ENCODE measurements at places on chromosomes 13 and 19.

- no peak for DNase-seq
Observed at GRCh38 chr19:1268226-1269064, 687 bp upstream of the CIRBP start.

GRCh38 chr19:50344661-50345318, 15.6 kb upstream of the KCNC3 start:
- no peak for DNase-seq

GRCh38 chr19:49520705-49521319, 7.0 kb upstream of the RCN3 start:
- no peak for DNase-seq

DNA sequence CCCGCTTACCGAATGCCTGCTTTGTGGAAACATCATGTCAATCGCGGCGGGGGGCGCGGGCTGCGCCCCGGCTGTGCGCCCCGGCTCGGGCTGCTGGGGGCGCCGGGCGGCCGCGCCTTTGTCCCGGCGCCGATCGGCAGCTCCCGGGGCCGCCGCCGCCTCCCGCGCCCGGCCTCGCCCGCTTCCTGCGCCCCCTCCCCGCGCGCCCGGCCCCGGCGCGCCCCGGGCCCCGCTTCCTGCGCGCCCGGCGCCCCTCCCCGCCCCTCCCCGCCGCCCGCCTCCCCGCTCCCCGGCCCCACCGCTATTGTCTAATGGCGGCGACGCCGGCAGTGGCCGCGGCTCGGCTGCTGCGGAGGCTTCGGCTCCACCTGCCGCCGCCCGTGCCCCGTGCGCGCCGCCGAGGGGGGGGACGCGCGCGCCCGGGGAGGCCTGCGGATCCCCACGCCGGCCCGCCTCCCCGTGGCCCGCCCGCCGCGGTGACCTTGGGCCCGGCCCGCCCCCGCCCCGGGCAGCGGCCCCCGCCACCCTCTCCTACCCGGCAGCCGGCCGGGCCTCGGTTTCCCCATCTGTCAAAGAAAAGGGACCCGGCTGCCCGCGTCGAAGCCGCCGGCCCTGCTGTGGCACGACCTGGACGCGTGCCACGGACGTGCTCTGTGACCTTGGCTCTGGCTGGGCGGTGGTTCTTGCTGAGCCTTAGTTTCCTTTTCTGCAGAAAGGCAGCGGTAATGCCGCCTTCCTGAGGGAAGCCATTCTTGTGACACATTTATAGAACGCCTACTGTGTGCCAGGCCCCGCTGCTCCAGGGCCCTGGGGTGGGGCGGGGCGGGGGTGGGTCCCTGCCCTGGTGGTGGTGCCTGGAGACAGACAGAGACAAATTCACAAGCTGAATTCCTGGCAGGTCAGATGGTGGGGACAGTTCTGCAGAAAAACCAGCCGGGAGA, at the start of gene TLE5:
TSS of gene TLE5 (minus strand) at position 331 of the 941 bp plus-strand sequence. CDS start at position 36, 295 bp downstream.
- peak; percentile 42 for DNase-seq

- DNase-seq = no peak
Observed at GRCh38 chr19:16118489-16119033, 6.9 kb downstream of the RAB8A start.

- no peak for DNase-seq
Observed at GRCh38 chr13:45752510-45752909, 50.4 kb downstream of the CBY2 start.

DNA sequence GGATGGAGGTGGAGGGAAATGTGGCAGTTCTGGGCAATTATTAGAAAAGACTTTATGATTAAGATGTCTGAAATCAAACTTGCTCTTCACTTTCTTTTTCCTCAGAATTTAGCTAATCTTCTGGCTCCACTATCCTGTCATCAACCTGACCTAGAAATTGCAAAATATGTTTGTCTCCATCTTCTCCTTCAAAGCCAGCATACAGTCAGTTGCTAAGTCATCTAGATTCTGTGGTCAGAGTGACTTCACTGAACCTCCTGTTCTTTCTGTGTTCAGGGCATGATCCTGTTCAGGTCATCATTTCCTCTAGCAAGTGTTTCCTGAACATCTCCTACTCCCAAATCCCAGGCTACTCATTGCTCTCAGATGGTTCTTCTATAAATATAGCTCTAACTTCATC, 10.8 kb upstream of the CCNA1 start:
- DNase-seq = peak; percentile 71

- no peak for DNase-seq
Observed at GRCh38 chr13:90120026-90120425, 1227.5 kb upstream of the MIR17HG start.

- no peak for DNase-seq
Observed at GRCh38 chr19:4713384-4713951, 10.2 kb downstream of the DPP9 start.

GRCh38 chr19:16922949-16923348, 34.1 kb downstream of the F2RL3 start:
- no peak for DNase-seq

- DNase-seq = peak; percentile 80
Observed at GRCh38 chr19:35495107-35496064, 5.1 kb upstream of the KRTDAP start.

DNA sequence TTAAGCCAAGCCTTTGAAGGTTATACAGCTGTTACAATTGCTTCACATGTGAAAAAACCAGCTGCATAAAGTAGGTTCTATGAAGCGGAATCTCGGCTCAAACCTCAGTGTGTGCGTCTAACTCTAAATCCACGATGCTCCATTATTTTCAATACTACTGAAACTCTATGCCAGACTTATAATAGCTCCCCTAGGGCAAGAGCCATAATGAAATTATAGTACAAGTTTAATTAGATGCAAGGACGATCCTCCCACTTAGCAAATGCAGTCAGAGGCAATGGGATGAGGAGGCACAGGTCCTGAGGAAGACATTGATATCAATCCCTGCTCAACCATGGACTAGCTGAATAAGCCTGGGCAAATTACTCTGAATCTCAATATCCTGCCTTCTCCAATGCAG, 31.1 kb downstream of the SLC7A1 start:
- DNase-seq = no peak

DNA sequence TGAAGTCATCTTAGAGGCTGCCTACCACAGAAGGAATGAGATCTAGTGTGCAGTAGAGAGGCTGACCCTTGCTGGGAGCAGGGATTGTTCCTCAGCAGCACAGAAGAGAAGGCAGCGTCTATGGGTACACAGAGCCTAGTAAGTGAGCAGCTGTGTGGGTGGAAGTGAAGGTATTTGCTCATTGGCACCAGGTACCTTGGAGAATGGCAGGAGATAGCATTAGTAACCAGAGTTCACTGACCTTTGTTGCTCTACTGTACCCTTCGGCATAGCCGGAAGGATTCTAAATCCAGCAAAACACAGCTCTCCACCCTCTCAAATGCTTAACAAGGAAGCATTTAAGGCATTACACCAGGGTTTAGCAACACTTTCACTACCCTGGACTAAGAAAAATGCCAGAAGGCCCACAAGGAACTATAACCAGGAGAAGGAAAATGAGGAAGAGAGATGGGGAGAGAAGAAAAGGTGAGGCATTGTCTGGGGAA, 12.3 kb downstream of the SOX21 start:
- DNase-seq = no peak

- DNase-seq = peak; percentile 13
Observed at GRCh38 chr13:23377983-23378632, 55.4 kb downstream of the SACS start.

DNA sequence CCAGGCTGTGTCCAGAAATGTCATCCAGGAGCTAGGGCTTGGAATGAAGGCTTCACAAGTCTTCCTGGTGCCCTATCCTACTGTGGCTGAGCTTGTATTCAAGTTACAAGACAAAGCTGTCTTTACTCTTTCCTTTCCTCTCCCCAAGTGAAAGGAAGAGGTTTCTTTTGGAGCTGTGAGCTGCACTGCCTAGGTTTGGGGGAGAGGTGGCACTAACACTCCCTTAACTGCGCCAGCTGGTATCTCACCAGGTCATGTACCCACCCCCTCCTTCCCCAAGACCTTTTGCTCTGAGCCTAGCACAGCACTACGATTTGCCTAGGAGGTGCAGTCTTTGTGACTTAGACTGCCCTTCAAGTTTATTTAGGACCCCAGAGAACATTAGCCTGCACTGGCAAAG, 2053.6 kb upstream of the PRR20A start:
- DNase-seq = no peak
